Right cardiac atrium (tissue), 5 donors: ENCODE measurements at places on chromosomes 7 and 10. TPM values are rescaled to one million over a fixed set of nuclear protein-coding genes. Genes with fewer than 3 reads are reported as not detected.

Gene GJC3
- total RNA-seq: 0.20 TPM

Gene TSPAN12
- 60.4 TPM for total RNA-seq

Gene OR2A1
- total RNA-seq: not detected

Gene AQP1
- 225 TPM for total RNA-seq

Gene MINDY4
- total RNA-seq: 5.2 TPM

Gene SAP25
- 1.4 TPM for total RNA-seq

Gene TUBAL3
- 0.66 TPM for total RNA-seq

Gene TAS2R16
- total RNA-seq: not detected
